ENCODE measurements at places on chromosomes 5 and 9.

- peak; percentile 77 for DNase-seq
Observed at GRCh38 chr9:92138157-92138959, 23.1 kb upstream of the SPTLC1 start.

- DNase-seq: peak; percentile 93
Observed at GRCh38 chr9:98796364-98797101, at the start of gene ANKS6. TSS of gene ANKS6 (minus strand) at chr9:98796555. CDS start at chr9:98796491, 64 bp downstream.

GRCh38 chr5:143554187-143554717 is 150.8 kb upstream of the NR3C1 start:
- DNase-seq: peak; percentile 87

- DNase-seq: no peak
Observed at GRCh38 chr9:15243081-15243480, 63.9 kb downstream of the TTC39B start.

GRCh38 chr9:105258225-105258737 is 13.8 kb downstream of the SLC44A1 start:
- DNase-seq: no peak

- no peak for DNase-seq
Observed at GRCh38 chr9:9846557-9846956, 766.2 kb downstream of the PTPRD start.

DNA sequence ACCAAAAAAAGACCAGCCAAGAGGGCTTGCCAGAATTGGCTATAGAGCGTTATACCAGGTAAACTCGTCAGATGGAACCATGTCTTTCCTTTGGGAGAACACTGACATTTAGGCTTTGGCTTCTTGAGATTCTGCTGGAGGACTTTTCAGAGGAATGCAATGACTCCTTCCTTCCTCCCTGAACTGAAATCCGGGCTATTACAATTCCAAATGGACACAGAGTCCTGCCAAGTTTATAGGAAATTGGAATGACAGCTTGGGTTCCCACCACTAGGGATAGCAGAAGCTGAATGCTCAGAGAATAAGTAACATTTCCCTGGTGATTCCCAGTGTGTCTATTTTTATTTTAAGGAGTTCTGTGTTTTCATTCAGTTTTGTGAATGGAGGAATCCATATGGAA is 143.0 kb downstream of the FGF1 start:
- DNase-seq: no peak

- peak; percentile 68 for DNase-seq
Observed at GRCh38 chr5:122458278-122458872, 146.3 kb downstream of the SNCAIP start.

DNA sequence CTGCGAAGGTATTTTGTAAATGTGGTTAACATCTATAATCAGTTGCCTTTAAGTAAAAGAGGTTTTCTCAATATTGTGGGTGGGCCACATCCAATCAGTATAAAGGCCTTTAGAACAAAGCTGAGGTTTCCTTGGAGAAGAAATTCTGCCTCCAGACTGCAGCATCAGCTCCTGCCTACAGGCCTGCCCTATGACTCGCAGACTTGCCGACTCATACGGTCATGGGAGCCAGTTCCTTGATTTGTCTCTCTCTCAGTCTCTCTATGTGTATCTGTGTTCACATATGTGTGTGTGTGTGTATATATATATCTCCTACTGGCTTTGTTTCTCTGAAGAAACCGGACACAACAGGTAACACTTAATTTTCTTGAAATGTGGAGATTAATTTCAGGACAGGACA is 45.3 kb downstream of the SLC36A1 start:
- no peak for DNase-seq

GRCh38 chr5:17289681-17290539 is 72.5 kb downstream of the BASP1 start:
- peak; percentile 52 for DNase-seq
